Fibroblast of skin of back (primary cell): ENCODE measurements at places on chromosomes 11 and 22.

GRCh38 chr11:57466680-57467079, 6.4 kb downstream of the RTN4RL2 start:
- no peak for DNase-seq

DNA sequence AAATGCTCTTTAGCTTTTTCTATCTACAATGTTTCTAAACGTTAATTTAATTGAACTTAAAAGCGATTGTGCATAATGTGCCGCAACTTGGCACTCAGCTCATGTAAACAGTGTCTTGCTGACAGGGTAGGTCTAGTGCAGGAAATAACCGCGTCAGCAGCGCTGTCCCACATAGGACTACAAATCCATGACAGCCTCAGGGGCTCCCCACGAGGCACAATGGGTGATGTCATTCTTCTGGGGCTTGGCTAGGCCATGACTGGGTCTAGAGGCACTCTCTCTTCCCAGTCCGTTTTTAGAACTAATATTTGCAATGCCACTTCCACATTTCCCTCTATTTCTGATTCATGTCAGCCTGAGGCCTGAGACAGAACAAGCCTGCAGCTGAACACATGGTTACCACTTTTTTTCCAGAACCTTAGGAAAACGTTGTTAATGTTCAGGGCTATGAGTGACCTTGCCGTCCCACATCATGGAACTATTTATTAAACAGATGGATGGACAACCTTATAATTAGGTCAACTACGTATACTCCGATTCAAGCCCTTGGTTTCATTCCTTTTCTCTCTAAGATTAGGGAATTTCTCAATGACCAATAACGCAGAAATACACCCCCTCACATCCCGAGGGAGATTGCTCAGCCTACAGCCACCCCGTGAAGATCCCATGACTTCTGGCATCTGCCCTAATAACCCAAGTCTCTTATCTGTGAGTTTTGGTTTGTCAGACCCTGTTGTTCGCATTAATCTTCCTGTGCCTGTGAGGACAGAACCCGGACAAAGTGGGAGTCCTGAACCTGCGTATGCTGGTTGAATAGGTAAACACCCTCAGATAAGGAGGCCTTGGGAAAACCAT, 19.4 kb upstream of the SNX32 start:
- no peak for DNase-seq

DNA sequence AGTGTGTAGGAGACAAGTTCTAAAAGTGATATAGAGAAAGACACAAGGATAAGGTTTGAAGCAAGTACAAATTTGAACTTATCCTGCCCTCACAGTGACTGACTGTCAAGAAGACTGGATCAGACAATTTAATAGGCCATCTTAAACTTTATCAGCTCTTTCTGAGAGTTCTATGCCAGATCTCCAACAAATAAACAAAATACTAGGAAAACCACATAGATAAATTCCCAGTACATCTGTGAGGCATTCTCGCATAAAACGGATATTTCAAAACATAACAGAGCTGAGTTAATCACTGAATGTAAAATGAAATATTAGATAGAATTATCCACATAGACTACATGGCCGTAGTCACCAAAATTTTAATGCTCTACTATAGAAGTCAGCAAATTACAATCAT, 120.9 kb upstream of the LUZP2 start:
- no peak for DNase-seq

DNA sequence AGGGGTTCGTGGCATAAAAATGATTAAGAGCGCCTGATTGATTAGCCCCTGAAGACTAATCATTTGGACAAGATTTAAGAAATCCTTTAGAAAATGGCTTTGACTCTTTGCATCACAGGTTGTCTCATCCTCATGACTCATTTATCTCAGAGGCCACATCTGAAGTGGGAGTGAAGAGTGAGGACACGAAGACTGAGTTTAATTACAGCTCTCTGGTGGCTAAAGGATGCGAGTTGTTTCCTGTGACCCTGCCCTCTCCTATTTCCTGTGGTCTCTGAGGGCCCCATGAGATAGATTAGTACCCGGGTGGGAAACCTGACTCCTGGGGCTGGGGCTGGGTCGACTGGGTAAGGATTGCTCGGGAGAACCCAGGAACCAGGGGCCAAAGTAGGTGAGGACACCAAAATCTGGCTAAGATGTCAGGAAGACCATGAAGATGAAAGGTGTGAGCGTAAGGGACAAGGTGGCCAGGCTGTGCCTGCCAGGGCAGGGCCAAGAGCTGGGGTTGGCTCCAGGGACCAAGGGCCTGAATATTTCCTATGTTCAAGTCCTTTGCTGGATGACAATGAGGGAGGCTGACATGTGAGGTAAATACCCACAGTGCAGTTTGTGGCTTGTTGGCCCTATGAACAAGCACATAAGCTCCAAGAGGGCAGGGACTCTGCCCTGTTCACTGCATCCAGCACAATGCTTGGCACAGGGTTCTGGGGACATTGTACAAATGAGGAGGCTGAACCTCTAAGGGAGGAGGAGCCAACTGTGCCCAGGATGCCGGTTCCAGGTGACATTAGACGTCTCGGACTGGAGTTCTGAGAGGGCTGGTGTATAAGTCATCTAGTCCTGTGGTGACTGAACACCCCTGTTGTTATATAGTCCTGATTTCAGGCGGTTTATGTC, 3.6 kb downstream of the OTOG start:
- no peak for DNase-seq

- DNase-seq, result no peak
Observed at GRCh38 chr22:32905400-32905799, 103.9 kb downstream of the TIMP3 start.

GRCh38 chr22:36608987-36609386, 80.0 kb upstream of the EIF3D start:
- DNase-seq, result no peak

GRCh38 chr11:128476729-128477128, 110.6 kb downstream of the ETS1 start:
- DNase-seq, result no peak

GRCh38 chr11:134628426-134628825, 216.4 kb upstream of the B3GAT1 start:
- DNase-seq, result no peak

- no peak for DNase-seq
Observed at GRCh38 chr11:3856856-3857553, 1.5 kb downstream of the STIM1 start.

DNA sequence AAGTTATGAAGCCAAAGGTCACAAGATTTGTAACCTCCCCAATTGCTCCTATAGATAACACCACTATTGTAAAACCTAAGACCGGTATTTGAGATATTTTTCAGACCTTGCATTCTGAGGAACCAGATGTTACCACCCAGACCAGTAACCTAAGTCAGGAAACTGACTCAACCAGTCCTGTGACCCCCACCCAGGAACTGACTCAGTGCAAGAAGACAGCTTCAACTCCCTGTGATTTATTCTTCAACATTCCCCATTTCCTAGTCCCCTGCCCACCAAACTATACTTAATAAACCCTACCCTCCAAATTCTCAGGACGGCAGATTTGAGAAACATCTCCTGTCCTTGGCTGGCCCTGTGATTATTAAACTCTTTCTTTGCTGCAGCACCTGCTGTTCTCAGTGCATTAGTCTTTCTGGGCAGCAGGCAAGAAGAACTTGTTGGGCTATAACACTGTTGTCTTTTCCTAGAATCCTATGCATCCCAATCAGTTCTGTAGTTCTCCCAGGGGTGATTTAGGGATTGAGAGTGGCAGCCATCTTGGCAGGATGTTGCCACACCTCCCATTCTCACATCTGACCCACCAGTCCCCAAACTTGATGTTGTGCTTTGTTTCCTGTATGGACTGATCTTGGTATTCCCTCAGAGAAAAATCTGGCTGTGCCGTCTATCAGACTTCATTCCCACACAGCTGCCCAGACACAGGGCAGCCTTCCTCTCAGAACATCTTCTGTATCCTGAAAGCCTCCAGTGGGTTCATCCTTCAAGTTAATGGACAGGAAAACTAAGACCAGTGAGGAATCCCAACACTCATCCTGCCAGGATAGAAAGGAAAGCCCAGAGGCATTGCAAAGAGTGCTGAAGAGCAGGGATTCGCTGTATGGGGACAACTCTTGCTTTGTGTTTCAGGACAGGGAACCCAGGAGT, 104.0 kb downstream of the PDE2A start:
- DNase-seq, result peak; percentile 78

GRCh38 chr22:40890881-40891280, 29.0 kb upstream of the DNAJB7 start:
- DNase-seq, result no peak

DNA sequence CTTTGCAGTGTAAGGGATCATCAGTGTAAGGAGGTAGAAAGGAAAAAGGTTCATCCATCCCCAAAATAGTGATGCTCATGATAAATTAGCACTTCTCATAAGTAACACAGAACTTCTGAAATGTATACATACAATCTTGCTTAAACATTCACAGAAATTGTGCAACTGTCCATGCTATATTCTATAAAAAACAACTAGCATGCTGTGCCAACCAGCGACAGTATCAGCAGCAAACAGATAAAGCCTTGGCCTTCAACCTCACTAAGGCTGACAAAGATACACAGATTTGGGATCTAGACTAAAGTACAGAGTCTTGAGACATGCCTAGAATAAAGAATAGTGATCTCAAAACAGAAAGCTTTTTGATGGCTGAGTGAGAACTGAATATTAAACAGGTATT, 74.1 kb upstream of the CHRM4 start:
- no peak for DNase-seq

GRCh38 chr11:117677729-117678310, 119.2 kb downstream of the DSCAML1 start:
- DNase-seq, result no peak

DNA sequence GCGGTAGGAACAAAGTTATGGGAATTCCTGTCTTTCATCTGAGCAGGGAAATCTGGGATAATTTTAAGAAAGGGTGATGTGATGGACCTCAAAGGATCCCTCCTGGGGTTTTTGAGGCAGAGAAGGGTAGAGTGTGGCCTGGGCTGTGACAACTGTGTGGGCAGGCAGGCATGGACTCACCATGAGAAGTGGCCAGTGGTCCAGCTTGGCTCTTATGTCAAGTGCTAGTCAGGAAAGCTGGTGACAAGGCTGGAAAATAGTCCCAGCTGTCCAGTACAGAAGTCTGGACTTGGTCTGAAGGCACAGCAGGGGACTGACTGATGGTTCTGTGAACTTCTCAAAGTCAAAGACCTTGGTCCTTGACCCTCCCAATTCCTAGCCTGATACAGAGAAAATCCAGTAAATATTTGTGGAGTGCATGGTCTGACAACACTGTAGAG, 1.7 kb downstream of the PPFIBP2 start:
- no peak for DNase-seq

DNA sequence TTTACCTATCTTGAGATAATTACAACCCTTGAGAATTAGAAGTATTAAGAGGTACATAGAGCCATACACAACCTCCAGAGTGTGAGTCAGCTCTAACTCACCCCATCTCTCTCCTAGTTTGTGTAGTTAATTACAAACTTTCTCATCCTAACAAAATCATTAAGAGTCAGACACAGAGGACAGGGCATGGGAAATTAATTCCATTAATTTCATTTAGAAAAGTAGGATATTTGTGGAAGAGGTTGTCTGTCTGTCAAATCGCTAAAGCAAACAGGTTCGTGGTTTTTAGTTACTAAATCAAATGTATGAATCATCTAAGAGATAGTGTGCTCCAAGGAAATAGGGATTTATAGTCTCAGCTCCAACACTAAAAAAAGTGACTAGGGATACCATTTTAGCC, 1261.4 kb upstream of the TENM4 start:
- peak; percentile 10 for DNase-seq

- no peak for DNase-seq
Observed at GRCh38 chr11:126188332-126189108, 22.9 kb downstream of the RPUSD4 start.

DNA sequence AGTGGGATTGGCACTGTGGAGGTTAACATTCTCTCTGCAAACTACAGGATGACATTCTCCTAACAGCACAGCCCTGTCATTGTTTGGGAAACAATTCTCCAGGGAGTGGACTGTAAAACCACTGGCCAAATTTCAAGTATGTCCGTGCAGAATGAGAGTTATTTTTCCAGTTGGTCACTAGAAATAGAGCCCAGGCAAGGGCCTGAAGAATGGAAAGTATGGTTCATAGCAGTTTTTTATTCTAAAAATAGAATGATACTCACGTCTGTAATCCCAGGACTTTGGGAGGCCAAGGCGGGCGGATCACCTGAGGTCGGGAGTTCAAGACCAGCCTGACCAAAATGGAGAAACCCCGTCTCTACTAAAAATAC, 39.0 kb upstream of the CD44 start:
- DNase-seq, result peak; percentile 98

DNA sequence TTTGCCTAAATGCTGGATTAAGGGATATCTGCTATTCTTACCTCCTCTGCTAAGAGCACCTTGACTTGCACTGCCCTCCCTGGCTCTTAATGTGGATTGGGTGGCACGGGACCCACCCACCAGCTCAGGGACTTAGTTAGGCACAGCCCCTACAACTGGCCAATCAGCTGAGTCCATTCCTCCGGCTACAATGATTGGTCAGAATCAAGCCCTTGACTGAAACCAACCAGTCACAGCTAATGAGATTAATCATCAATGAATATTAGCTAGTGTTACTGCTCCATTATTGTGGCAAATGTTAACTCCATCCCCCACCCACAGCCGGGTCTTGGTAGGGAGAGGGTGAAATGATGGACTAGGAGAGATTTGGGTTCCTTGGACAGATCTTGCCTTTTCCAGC, 328.0 kb downstream of the MN1 start:
- DNase-seq, result no peak
